ENCODE measurements at places on chromosomes 1 and 21.

DNA sequence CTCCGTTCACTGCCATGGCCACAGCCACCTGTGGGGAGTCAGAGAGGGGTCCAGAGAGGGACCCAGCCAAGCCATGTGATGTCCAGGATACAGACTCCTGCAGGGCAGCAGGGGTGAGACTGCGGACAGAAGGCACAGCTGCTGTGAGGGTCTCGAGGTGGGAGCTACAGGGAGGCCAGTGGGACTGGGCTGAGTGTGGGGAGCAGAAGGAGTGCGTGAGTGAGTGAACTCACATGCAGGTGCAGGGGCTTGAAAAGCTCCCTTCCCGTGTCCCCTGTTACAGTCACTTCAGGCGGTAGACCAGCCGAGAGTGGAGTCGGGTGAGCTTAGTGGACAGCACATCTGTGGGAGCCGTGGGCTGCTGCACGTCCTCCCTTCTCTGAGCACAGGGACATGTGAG, 42.4 kb downstream of the S100B start:
- no peak for DNase-seq

- DNase-seq: no peak
Observed at GRCh38 chr21:28160378-28160777, 832.3 kb downstream of the LTN1 start.

- no peak for DNase-seq
Observed at GRCh38 chr21:21079646-21080045, 81.4 kb downstream of the NCAM2 start.

DNA sequence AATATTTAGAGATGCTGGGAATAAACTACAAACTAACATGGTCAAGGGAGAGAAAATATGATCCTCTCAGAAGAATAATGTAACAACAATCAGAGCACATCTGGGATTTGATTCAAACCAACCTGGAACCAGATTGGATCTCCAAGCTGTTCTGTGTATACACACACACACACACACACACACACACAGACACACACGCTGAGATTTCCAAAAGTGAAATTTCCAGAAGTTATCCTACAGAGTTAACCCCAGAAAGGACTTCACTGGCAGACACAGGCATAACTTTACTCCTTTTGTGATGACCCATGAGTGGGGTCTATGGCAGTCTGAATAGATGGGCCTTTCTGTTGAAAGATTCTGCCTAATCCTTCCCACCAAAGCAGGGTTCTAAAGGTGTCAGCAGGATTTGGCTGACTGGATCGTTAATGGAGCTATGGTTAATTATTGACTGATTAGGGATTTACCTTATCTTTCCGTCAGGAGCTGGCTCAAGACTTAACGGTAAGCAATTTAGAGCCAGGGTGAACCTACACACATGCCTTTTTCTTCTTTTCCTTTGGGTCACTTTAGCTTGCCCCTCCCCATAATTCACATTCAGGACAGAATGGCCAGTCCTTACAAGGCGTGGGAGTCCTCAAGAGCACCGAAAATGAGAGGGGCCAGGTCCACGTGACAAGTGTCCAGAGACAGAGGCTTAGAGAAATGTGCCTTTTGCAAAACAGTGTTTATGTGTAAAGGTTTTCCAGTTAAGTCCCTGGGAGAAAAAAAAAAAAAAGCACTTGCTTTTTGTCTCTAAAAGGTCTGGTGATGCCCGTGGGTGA, 10.9 kb upstream of the PROX1 start:
- no peak for DNase-seq

GRCh38 chr1:59553371-59553770, 256.5 kb downstream of the FGGY start:
- DNase-seq: no peak

GRCh38 chr1:110964455-110964903, 757 bp upstream of the LRIF1 start:
- DNase-seq: no peak

DNA sequence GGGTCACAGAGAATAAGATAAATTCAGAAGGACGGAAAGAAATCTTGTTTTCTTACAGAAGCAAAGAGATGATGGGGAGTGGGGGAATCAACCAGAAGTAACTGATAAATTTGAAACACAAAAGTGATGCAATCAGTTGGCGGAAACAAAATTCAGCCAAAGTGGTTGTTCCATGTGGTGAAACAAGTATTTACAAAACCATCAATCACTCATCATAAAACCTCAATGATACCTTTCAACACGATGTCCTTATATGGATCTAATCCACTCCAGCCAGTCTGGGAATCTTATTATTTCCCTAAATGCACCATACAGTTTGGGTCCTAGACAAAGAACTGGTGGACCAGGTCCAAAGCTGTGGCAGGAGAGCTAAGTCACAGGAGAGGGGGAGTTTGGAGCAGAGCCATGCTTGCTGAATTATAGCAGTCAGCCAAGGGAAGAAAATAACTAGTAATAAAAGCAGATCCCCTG, 303.8 kb upstream of the LRRC7 start:
- DNase-seq: no peak

DNA sequence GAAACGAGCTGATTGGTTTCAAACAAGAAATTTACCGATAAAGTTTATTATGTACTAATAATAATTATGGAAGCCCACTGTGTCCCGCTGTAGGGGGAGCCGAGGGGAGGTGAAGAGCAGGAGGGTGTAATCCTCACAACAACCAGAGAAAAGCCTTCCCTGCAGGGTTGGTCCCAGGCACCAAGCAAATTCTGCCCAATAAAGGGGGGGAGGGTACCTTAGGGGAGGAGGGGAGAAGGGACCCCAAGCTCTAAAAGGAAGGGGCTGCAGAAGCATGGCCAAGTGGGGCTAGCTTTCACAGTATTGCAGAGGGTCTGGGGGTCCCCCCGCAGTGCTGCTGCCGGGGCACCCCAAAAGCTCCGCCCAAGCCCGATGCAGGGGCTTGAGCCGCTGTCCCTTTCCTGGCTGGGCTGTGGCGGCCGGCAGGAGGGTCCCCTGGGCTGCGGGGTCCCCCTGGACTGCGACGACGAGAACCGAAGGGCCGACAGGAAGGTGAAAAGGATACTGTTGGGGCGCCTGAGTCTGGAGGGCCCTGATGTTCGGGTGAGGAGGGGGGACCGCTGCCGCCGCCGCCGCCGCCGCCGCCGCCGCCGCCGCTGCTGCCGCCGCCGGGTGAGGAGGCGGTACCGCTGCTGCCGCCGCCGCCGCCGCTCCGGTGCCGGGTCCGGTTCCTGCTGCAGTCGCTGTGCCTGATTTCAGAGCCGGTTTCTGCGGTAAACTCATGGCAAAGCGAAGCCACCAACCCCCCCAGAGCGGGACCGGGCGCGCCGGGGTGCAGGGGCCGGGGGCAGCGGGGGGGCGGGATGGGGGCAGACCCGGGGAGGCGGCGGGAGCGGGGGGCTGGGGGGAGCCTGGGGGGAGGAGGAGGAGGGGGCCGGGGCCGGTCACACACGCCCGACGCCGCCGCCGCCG, 771 bp downstream of the EIF4G3 start:
- no peak for DNase-seq

DNA sequence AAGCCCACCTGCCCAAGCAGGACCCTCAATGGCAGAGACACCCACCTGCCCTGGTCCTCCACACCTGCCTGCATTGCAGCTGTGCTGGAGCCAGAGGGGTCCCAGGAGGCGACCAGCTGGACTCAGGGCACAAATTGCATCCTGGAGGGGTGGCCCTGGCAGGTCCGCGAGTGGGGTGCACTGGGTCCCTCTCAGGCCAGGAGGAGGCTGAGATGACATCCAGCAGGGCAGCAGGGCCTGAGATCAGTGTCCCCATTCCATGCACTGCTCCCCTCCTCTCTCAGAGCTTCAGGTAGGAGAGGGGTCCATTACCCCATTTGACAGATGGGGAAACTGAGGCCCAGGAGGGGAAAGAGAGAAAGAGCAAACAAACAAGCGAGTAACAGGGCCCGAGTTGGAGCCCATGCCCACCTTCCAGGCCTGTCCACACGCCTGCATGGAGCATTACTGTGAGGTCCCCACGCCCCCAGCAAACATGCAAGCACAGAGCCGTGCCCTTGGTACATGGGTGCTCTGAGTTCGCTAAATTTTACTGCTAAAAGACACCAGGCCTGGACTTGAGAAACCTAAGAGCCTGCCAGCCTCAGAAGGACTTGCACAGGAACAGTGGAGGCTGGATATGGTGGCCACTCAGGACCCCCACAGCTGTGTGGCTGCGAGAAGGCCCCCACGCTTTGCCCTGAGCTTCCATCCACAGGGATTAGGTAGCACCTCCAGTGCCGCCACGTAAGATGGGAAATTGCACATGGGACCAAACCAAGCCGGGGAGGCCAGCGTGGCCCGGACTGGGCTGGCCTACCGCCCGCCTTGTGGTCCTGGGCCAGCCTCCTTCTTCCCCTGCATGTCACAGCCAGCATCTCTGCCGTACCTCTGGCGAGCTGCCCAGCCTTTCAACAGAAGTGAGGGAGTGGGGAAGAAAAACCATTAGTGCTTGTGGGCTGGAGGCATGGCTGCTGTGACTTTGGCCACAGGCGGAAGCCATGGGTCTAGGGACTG, 7.4 kb downstream of the WNT3A start:
- no peak for DNase-seq

GRCh38 chr1:167645625-167646414, 15.8 kb downstream of the RCSD1 start:
- no peak for DNase-seq

GRCh38 chr1:241939798-241940197, 17.8 kb upstream of the BECN2 start:
- no peak for DNase-seq

GRCh38 chr1:108801101-108801500, 54.6 kb downstream of the STXBP3 start:
- no peak for DNase-seq

GRCh38 chr1:171699531-171699930, 42.3 kb downstream of the VAMP4 start:
- DNase-seq: no peak

GRCh38 chr1:5914676-5915365, 77.4 kb downstream of the NPHP4 start:
- DNase-seq: no peak

- DNase-seq: no peak
Observed at GRCh38 chr21:25107708-25108107, 499.6 kb downstream of the MRPL39 start.

DNA sequence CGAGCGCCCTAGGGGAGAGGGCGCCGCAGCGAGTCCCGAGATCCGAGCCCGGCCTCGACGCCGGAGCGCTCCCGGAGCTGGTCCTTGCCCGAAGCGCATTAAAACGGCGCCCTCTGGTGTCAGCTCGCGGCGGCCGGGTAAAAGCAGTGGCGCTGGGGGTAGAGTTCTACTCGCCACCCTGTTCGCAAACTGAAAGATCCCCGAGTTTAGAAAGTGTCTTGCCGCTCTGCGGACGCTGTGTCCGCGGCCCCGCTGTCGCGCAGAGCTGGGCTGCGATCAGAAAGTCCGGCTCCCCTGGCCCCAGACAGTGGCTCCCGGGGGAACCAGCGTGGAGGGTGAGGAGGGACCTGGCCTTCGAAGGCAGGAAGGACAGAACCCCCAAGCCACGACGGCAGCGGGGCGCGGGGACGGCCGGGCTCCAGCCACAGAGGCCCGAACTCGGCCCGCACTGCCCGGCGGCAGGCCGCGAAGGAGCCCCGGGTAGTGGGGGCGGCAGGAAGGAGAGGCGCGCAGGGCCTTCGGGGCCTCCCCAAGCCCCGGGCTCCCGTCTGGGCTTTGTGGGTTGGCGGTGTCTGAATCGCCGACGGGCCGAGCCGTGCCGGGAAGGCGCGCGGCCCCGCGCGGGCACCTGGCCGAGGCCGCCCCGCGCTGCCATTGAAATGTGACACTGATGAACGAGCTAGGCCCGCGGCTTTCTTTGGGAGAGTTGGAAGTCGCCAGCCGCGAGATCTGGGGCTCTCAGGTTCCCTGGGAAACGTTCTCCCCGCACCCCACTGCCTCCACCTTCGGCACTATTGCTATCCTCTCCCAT, 39.1 kb upstream of the NFIA start:
- DNase-seq: peak; percentile 67

DNA sequence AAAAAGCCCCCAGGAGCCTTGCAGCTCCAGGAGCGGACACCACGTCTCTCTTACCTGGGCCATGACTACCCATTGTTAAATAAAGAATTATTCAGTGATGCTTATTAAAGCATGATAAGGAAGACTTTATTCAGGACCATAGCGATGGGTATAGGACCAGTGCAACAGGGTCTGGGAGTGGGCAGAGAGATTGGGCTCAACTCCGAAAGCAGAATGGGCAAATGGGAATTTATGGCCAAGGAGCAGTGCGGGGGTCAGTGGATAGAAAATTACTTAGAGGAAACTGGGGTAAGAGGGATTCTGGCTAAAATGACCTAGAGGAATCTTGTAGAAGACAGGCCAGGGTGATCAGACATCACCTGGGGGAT, 580 bp upstream of the ATP5PO start:
- no peak for DNase-seq

DNA sequence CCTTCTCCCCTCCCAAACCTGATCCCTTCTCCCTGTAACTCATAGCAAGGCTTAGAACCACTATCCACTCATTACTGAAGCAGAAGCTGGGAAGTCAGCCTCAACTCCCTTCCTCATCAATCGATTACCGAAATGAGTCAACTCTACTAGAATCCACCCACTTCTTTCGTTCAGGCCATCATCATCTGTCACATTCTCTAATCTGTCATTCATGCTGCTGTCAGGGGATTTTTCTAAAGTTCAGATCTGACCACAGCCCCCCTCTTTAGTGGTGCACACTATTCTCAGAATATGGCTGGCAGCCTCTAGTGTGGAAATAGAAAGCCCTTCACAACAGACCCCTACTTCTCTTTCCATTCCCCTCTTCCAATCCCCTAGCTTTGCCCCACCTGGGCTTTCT, 5.1 kb downstream of the NT5C1A start:
- no peak for DNase-seq

DNA sequence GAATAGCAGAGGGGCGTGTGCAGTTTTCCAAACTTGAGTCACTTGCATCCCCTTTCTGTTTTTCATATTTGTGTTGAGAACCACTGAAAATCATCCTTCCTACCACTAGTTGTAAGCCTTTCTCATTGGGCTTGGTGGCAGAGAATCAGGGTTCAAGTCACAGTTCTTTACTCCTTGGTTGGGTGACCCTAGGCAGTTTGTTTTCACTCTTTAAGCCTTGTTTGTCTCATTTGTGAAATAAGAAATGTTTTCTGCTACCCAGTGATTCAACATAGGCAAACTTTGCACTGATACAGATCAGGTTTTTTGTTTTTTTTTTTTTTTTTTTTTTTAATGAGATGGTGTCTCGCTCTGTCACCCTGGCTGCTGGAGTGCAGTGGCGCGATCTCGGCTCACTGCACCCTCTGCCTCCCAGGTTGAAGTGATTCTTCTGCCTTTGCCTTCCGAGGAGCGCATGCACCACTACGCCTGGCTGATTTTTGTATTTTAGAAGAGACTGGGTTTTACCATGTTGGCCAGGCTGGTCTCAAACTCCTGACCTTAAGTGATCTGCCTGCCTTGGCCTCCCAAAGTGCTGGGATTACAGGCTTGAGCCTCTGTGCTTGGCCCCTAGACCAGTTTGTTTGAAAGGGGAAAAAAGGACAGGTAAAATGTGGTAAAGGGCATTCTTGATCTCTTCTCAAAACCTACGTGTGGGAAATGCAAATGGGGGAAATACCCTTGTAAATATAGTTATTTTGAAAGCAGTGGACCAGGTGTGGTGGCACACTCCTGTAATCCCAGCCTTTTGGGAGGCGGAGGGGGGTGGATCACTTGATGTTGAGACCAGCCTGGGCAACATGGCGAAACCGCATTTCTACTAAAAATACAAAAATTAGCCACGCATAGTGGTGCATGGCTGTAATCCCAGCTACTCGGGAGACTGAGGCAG, 3.2 kb downstream of the CLIC4 start:
- no peak for DNase-seq

GRCh38 chr1:233998456-233998855, 94.0 kb downstream of the SLC35F3 start:
- no peak for DNase-seq
